ENCODE measurements at places on chromosomes 7 and 10.

GRCh38 chr10:87799860-87800259 is 18.2 kb downstream of the ATAD1 start:
- no peak for DNase-seq

- peak; percentile 17 for DNase-seq
Observed at GRCh38 chr10:93208717-93209464, 135.2 kb downstream of the CYP26A1 start.

- DNase-seq, result peak; percentile 15
Observed at GRCh38 chr10:11328264-11329061, 283.0 kb downstream of the USP6NL start.

- no peak for DNase-seq
Observed at GRCh38 chr10:18423058-18423637, 228.2 kb downstream of the NSUN6 start.

DNA sequence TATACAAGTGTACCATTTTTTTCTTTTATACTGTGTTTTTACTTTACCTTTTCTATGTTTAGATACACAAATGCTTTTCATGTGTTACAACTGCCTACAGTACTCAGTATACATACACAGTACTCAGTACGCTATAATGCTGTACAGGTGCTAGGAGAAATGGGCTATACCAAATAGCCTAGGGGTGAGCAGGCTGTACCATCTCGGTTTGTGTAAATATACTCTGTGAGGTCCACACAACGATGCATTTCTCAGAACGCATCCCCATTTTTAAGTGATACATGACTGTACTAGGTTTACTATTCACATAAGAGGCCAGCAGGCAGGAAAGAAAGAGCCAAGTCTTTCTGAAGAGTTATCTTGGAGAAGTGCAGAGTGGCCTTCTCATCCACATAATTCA is 426.4 kb upstream of the MTPN start:
- DNase-seq, result no peak

- peak; percentile 77 for DNase-seq
Observed at GRCh38 chr7:115775981-115776380, 254.6 kb downstream of the TFEC start.

DNA sequence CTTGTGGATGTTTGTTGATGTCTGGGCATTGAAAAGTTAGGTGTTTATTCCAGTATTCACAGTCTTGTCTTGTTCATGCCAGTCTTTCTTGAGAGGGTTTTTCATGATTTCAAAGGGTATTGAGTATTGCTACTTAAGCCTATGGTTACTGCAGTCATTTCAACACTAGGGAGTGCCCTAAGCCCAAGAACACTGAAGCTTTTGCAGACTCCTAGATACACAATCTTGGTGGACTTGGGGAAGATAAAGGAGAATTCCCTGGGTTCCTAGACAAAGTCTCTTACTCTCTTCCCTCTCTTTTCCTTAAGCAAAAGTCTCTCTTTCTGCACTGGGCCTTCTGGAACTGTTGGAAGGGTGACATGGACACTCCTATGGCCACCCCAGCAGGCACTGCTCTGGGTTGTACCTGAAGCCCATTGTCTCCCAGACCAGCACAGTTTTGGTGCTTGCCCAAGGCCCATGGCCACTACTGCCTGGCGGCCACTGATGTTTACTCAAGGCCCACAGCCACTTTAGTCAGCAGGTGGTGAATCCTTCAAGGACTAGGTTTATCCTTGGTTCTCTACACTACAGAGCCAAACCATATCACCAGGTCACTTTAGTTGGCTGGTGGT is 24.9 kb downstream of the SAMD9 start:
- peak; percentile 69 for DNase-seq
